ENCODE measurements at places on chromosomes 7 and 10. TPM values are rescaled to one million over a fixed set of nuclear protein-coding genes. Genes with fewer than 3 reads are reported as not detected.

Gene MRLN
- not detected for total RNA-seq

Gene SORCS1
- not detected for total RNA-seq

- H3K36me3 ChIP-seq, result no peaks in the 10 kb centered on the region
- no peaks in the 10 kb centered on the region for H3K27me3 ChIP-seq
- no peak overlapping the region for H3K4me3 ChIP-seq
- no peaks in the 10 kb centered on the region for H3K4me1 ChIP-seq
- no peak for DNase-seq
These were observed 57.1 kb upstream of the ABLIM1 start for GRCh38 chr10:114715171-114715670.

GRCh38 chr10:123007558-123008354 lies 839 bp downstream of the IKZF5 start:
- H3K27ac ChIP-seq, result peak overlapping the region; percentile 99
- peaks cover 3% of the 10 kb centered on the region for H3K36me3 ChIP-seq
- peaks cover 14% of the 10 kb centered on the region for H3K4me1 ChIP-seq
- DNase-seq, result peak; percentile 75

- DNase-seq, result no peak
- no peaks in the 10 kb centered on the region for H3K27me3 ChIP-seq
These were observed 64.5 kb downstream of the ST7 start for GRCh38 chr7:117017702-117018266.

GRCh38 chr10:49161411-49161997 lies 26.7 kb downstream of the TMEM273 start:
- no peak overlapping the region for H3K4me3 ChIP-seq
- no peaks in the 10 kb centered on the region for H3K27me3 ChIP-seq
- H3K27ac ChIP-seq, result no peak overlapping the region
- H3K36me3 ChIP-seq, result peaks cover 13% of the 10 kb centered on the region

Gene URGCP
- 21.5 TPM for total RNA-seq

DNA sequence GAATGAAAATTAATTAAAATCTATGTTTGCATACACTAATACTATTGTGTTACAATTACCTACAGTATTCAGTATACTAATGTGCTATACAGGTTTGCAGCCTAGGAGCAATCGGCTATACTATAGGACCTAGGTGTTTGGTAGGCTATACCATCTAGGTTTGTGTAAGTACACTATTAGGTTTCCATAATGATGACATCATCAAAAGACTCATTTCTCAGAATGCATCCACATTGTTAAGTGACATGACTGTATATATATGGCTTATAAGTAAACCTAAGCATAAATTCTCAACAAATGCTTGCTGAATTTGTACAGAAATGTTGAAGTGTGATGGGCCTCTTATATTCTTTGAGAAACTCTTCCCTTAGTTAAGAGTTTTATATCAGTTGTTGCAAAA lies 206.5 kb upstream of the ZWINT start:
- H3K36me3 ChIP-seq, result no peaks in the 10 kb centered on the region
- no peak overlapping the region for H3K4me3 ChIP-seq
- DNase-seq, result no peak
- H3K27ac ChIP-seq, result no peak overlapping the region
- no peaks in the 10 kb centered on the region for H3K27me3 ChIP-seq

DNA sequence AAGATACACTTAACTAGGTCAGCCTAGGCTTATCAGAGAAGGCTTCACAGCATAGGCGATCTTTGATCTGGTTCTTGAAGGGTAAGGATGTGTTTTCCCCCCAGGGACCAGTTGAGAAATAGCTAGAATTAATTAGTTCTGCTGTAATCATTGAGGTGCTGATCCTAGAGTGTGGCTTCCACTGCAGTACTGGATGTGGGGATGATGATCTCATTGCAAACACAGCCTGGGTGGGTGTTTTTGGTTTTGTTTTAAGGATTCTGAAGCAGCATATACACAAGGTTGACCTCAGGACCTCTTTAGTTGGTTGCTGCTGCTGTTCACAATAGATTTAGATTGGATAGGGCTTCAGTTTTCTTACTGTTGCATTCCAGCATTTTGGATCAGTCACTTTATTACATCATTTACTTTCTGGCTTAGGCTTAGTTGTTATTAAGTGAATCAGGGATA lies 159.7 kb downstream of the AUTS2 start:
- H3K27ac ChIP-seq, result no peak overlapping the region
- no peaks in the 10 kb centered on the region for H3K4me1 ChIP-seq
- no peak for DNase-seq
- no peaks in the 10 kb centered on the region for H3K27me3 ChIP-seq
- no peaks in the 10 kb centered on the region for H3K36me3 ChIP-seq

Gene HEPACAM2
- not detected for total RNA-seq

DNA sequence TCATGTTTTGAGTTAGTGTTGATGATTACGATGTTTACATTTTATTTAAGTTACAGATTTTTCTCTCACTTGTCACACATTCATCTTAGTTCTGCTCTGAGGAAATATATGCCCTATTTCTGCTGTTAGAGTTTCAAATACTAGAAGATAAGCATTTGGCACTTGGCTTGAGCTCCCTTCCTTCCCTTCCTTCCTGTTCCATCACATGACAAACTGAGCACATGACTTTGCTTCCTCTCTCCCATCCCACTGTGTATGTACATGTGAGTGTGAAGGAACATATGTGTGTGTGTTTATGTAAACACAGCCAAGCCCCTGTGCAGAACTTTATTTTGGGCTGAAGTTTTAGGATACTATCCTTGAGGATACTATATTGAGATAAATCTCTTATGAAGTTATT lies 795.9 kb upstream of the IGFBP3 start:
- DNase-seq, result no peak
- H3K27ac ChIP-seq, result no peak overlapping the region
- H3K36me3 ChIP-seq, result no peaks in the 10 kb centered on the region
- H3K4me1 ChIP-seq, result no peaks in the 10 kb centered on the region
- no peak overlapping the region for H3K4me3 ChIP-seq
- H3K27me3 ChIP-seq, result no peaks in the 10 kb centered on the region

Gene SPACDR
- total RNA-seq, result 2.3 TPM

Gene SOSTDC1
- not detected for total RNA-seq

DNA sequence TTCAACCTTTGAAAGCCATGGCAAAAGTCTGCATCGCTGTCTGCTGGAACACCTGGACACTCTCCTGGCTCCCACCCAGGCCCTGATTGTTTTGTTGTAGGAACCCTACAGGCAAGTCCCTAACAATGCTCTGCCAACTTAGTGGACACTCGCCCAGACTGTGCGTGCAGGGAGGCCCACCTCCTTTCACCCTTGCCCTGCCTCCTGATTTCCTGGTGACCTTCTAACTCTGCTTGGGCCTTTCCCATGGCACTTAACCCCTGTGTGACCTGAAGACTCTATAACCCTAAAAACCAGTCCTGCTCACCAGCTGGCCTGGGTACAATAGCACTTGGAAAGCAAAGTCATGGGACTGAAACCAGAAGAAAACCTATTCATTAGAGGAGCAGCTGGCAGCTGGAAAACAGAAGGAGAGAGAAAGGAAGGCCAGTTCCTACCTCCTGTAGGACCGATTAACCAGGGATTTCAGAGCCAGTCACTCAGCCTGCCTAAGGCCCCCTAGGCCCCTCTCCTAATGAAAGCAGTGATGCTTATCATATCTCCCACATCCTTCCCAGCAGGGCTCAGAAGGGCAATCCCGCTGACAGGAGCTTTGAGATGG lies 82.7 kb upstream of the KMT2E start:
- no peak for DNase-seq
- H3K27ac ChIP-seq, result peak overlapping the region; percentile 37
- no peaks in the 10 kb centered on the region for H3K36me3 ChIP-seq
- H3K4me1 ChIP-seq, result no peaks in the 10 kb centered on the region

- no peaks in the 10 kb centered on the region for H3K27me3 ChIP-seq
- H3K4me1 ChIP-seq, result no peaks in the 10 kb centered on the region
- DNase-seq, result no peak
- H3K36me3 ChIP-seq, result no peaks in the 10 kb centered on the region
- no peak overlapping the region for H3K27ac ChIP-seq
These were observed 41.5 kb downstream of the PYROXD2 start for GRCh38 chr10:98373260-98374040.

DNA sequence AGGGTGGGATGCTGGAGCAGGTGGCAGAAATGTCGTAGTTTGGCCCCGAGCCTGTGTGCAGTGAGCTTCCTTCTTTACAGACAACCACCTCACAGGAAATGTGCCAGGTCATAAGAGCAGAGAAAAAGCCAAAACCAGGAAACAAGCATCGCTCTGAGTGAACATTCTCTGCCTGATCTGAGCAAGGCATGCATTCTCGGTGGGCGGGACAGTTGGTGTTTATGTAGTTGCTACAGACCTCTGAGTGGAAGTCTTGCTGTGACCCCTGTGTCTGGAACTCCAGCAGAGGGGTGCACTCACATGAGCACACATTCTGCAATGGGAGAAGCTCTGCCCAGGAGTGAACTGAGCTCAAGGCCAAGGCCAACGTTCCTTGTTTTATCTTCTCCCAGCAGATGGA lies 230.1 kb downstream of the TCERG1L start:
- no peaks in the 10 kb centered on the region for H3K27me3 ChIP-seq
- no peak overlapping the region for H3K27ac ChIP-seq
- no peak overlapping the region for H3K4me3 ChIP-seq
- no peaks in the 10 kb centered on the region for H3K4me1 ChIP-seq

Gene ABCC2
- total RNA-seq, result 3.4 TPM

DNA sequence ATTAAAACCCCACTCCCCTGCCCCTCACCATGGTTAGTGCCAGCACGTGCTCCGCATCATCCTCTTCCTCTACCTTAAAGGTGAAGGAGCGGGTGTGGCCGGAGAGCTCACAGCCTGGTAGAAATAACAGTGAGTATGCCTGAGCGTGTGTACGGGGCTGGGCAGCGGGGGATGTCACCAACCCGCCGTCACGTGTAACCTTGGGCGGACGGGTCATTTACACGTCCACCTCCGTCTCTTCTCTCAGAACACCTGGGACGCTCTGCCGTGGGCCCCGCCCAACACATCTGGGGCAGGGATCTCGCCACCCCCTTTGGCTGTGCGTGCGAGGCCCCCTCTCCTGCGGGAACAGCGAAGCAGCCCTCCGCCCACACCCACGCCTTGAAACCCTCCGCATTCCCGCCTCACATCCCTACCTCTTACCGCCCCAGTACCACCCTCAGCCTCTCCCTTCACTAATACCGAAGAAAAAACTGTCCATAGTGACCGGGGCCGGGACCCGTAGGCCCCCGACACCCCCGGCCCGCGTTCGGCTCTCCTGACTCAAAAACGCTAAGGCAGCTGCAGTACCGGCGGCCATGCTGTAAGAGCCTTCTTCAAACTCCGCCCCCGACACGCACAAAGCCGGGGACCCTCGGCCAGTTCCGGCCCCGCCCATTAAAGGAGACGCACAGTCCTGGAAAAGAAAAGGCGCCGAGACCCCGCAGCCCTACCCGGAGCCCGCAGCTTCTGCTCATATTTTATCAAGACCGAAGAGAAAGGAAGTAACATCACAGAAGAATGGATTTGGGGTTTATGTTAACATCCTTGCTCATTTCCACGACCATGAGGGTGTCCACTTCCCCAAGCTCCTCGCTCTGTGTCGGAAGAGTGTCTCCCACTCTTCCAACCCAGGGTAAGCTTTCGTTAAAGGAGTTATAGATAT lies at the start of gene NPM3:
Gene NPM3, minus strand, starts transcription at position 636 of the 925 bp plus-strand sequence. Its CDS starts 56 bp downstream, at position 580.
- H3K27ac ChIP-seq, result peak within 1 kb of the TSS; percentile 70
- peaks cover 33% of the 10 kb centered on the region for H3K36me3 ChIP-seq
- DNase-seq, result peak; percentile 75
- peaks cover 55% of the 10 kb centered on the region for H3K4me1 ChIP-seq

- H3K4me1 ChIP-seq, result no peaks in the 10 kb centered on the region
- H3K27me3 ChIP-seq, result no peaks in the 10 kb centered on the region
- no peak overlapping the region for H3K4me3 ChIP-seq
- no peak overlapping the region for H3K27ac ChIP-seq
- no peaks in the 10 kb centered on the region for H3K36me3 ChIP-seq
These were observed 18.2 kb downstream of the TBC1D12 start for GRCh38 chr10:94420516-94420915.

- H3K27ac ChIP-seq, result no peak within 1 kb of the TSS
- peak; percentile 46 for DNase-seq
- no peaks in the 10 kb centered on the region for H3K27me3 ChIP-seq
- H3K36me3 ChIP-seq, result no peaks in the 10 kb centered on the region
- no peaks in the 10 kb centered on the region for H3K4me1 ChIP-seq
These were observed at the start of gene SEMA3A for GRCh38 chr7:84194484-84195271. SEMA3A (minus strand) TSS chr7:84194789; CDS start chr7:84194586, 203 bp downstream.

DNA sequence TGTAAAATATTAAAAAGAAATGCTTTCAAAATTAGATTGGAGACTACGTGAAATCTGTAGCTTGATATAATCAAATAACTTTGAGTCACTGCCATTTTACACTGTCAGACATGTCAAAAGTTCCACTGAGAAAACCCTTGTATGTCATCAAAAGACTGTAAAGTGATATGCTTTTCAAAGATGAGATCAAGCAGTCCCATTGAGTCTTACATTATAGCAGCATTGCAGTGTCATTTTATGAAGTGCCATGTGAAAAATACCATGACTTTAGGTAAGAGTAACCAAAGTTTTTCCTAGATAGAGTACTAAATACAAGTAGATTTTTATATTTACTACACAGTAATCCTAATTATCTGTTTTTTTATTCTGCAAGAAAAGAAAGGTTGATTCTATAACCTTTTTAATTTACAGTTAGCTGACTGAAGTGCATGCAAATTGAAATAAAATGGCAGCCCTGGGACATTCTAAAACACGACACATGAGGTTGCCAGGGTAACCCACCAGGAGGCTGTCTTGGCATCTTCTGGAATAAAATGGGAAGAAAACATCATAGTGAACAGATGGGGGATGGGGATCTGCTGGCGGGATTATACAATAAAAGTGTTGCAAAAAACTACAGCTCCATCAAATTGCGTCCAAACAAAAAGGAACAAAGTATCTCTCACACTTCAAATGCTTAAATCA lies 91.3 kb upstream of the TMEM106B start:
- no peaks in the 10 kb centered on the region for H3K4me1 ChIP-seq
- H3K27ac ChIP-seq, result no peak overlapping the region
- peaks cover 12% of the 10 kb centered on the region for H3K27me3 ChIP-seq
- H3K36me3 ChIP-seq, result no peaks in the 10 kb centered on the region
- no peak overlapping the region for H3K4me3 ChIP-seq

DNA sequence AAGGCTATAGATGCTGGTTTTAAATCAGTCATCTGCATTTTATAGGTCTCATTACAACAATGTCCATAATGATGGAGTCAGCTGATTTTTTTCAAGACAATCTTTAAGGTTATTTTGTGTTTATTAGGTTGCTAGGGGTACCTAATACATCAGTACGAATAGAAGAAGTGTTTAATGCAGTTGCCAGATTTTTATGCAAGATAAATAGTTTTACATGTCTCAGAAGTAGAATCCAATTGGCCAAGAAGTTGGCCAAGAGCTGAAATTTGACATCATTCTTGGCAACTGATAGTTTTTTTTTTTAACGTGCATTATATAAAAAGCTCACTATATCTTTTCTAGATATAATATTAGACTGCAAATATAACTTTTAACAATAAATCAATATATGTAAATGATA lies 208.5 kb downstream of the TRIL start:
- no peaks in the 10 kb centered on the region for H3K36me3 ChIP-seq
- no peak overlapping the region for H3K27ac ChIP-seq
- no peaks in the 10 kb centered on the region for H3K27me3 ChIP-seq

Gene ABHD11
- total RNA-seq, result 20.0 TPM

- H3K27ac ChIP-seq, result no peak overlapping the region
- H3K4me3 ChIP-seq, result no peak overlapping the region
- H3K4me1 ChIP-seq, result peaks cover 17% of the 10 kb centered on the region
- H3K27me3 ChIP-seq, result peaks cover 8% of the 10 kb centered on the region
- no peaks in the 10 kb centered on the region for H3K36me3 ChIP-seq
- no peak for DNase-seq
These were observed 52.2 kb downstream of the STEAP1B start for GRCh38 chr7:22447762-22448161.

Measured in natural killer cell (primary cell).